ENCODE measurements at places on chromosomes 12 and 14.

- DNase-seq = no peak
These were observed 99.6 kb downstream of the DYRK2 start for GRCh38 chr12:67747869-67748742.

GRCh38 chr12:27305673-27306456 lies 26.8 kb upstream of the BMAL2 start:
- DNase-seq = no peak

- DNase-seq = no peak
These were observed 181.9 kb downstream of the BCAT1 start for GRCh38 chr12:24767016-24767415.

GRCh38 chr14:90308561-90308960 lies 23.2 kb downstream of the NRDE2 start:
- no peak for DNase-seq

DNA sequence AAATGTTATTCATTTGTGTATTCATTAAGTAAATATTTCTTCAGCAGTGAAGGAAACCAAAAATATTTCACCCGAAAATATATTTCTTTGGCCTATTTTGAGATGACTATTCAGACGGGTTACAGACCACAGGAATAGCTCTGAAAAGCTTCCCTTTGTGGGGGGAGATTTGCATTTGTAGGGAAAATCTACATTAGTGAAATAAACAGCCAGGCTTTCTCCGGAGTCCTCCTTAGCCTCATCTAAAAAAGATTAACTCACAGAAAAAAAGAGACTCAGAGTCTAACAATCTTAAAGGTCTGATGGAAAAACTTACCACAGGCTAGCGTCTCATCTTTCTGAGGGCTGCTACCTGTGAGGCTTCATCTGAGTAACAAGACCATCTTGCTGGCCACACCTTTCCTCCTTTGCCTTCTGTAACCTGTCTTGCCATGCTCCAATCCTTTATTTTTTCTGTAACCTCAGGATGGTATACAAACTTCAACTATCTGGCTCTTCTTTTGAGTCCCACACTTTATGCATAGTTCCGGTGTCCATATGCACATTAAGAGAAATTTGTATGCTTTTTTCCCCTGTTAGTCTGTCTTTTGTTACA lies 100.7 kb downstream of the CNTN1 start:
- DNase-seq = no peak

DNA sequence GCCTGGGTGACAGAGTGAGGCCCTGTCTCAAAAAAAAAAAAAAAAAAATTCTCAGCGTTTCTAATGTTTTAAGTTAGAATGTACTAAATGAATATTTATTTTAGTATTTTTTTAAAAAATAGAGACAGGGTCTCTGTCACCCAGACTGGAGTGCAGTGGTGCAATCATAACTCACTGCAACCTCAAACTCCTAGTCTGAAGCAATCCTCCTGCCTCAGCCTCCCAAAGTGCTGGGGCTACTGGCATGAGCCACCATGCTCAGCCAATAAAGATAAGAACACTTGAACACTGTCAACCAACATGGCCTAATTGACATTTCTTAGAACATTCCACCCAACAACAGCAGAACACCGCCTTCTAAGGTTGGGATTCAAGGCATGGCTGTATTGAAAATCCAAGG lies 5.1 kb upstream of the DYNC1H1 start:
- no peak for DNase-seq

DNA sequence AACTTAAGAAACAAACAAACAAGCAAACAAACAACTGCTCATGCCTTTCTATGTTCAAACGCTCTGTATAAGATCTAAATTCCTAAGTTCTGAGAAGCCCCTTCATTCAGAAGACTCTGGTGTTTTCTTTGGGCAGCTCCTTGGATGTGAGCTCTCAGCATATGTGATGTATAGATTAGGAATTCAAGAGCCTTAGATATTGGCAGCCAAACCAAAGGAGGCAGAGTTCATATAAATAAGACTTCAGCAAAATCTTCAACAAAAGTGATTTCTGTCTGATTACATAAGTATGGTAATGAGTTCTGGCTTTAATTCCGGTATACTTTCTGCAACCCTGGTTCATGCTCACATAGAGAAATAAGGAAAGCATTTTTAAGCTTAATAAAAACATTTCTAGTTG lies 145.6 kb downstream of the DYRK2 start:
- DNase-seq = no peak

- no peak for DNase-seq
These were observed 45.8 kb downstream of the CCER1 start for GRCh38 chr12:90909069-90909770.

DNA sequence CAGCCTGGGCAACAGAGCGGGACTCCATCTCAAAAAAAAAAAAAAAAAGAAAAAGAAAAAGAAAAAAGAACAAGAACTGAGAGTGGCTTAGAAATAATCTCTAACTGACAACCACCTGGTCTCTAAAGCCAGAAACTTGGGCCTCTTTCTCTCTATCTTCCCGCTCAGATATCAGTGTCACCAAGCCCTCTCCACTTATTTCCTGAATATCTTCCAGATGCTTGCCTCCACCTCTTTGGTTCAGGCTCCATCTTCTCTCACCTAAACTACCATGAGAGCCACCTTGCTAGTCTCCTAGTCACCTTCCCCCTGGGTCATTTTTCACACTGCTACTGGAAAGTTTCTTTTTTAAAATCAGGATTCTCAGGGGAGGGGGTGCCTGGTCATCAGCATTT lies 1.8 kb upstream of the TM9SF1 start:
- DNase-seq = no peak

DNA sequence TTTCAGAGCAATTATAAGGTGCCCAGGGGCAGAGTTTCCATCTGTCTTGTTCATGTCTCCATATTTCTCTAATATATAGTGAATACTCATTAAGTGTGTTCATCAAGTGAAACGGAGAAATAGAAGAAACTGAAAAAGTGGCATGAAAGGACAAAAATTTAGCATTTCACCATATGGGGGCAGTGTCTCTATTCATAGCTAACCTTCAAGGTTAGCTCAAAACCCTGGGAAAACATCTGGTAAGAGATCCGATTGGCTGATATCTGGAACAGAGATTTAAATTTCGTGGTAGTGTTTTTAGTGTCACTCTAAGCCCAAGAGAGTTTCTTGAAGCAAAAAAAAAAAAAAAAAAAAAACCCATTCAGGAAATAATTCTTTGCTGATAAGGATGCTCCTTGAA lies 367.5 kb downstream of the DAD1 start:
- peak; percentile 1 for DNase-seq

Data from GM12864 (cell line).